H4 (cell line): ENCODE measurements at places on chromosomes 7 and 10. TPM values are rescaled to one million over a fixed set of nuclear protein-coding genes. Genes with fewer than 3 reads are reported as not detected.

AKR1C8 gene
- total RNA-seq = 0.08 and 0.12 TPM in 2 replicates

PTF1A gene
- total RNA-seq = not detected in 2 replicates

JCAD gene
- 4.1 and 5.2 TPM in 2 replicates for total RNA-seq

GRCh38 chr10:104002911-104003310 lies 36.0 kb downstream of the SLK start:
- no peak for DNase-seq

DNA sequence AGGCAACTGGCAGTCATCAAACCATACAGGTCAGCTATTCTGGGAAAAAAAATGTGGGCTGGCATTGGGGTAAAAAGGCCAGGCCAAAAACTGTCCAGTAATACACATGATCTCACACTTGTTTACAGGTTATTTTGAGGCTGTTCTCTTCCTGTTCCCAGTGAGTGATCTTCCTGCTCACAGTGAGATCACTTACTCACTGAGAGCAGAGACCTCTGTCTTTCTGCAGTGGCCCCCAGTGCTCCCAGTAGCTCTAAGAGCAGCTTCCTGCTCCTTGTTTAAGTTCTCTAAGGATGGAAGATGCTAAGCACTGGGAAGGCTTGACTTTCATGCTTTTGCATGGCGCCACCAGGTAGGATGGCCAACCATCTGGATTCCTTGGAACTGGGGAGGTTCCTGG lies 93.5 kb upstream of the KIAA1217 start:
- DNase-seq = no peak

GRCh38 chr7:139918480-139918879 lies 89.4 kb downstream of the TBXAS1 start:
- no peak for DNase-seq

DNA sequence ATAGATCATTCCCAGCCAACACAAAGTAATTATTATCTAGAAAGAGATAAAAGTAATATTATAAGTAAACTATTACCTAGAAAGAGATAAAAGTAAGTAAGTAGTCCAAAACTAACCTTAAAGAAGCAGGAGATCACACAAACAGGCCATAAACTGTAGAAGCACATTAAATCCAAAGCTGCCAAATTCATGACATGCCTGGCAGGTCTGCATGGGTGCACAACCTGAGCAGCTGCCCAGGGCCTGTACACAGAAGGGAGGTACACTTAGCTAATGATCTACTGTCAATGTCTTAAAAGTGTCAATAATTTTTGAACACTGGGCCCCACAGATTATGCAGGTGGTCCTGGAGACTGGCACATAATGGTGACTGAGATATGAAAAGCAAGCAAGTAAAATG lies 196.5 kb downstream of the GRM8 start:
- DNase-seq = no peak

SLC26A5 gene
- total RNA-seq = not detected in 2 replicates

GRCh38 chr10:123144697-123145541 lies 3.0 kb upstream of the HMX2 start:
- no peak for DNase-seq

- no peak for DNase-seq
Observed at GRCh38 chr10:88728107-88728763, 22.2 kb downstream of the LIPK start.

- no peak for DNase-seq
Observed at GRCh38 chr7:31074403-31075085, 22.4 kb downstream of the ADCYAP1R1 start.

DNA sequence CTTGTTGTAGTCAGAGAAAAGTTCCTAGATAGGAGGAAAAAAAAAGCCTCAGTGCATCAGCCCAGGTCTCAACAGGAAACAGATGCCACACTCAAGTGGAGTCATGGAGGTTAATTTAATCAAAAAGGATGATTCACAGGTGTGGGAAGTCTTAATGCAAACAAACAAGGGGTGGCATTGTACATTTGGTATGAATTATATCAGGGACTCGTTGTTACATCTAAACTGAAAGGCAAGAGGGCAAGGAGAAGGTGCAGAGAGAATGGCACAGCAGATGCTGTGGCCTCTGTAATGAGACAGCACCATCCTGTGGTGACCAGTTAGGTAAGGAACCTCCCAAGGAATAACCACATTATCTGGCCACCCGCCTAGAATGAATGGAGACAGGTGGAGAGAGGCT lies 133.7 kb downstream of the PTPRZ1 start:
- peak; percentile 53 for DNase-seq

DNA sequence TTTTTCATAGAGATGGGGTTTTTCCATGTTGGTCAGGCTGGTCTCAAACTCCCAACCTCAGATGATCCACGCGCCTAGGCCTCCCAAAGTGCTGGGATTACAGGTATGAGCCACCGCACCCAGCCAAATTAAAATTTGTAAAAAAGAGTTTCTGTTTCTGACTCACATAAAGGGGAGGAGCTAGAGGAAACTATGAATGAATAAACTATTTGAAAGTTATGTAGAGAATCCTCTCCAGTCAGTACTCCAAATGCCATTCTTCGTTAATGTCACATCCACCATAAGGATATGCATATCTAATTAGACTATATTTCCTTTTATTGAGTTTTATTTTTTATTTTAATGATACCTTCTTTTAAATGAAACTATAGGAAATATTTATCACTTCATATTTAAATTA lies 52.6 kb downstream of the MBL2 start:
- DNase-seq = no peak

GRCh38 chr10:126052171-126052570 lies 155.8 kb downstream of the FANK1 start:
- DNase-seq = no peak

C10orf53 gene
- not detected in 2 replicates for total RNA-seq

DNA sequence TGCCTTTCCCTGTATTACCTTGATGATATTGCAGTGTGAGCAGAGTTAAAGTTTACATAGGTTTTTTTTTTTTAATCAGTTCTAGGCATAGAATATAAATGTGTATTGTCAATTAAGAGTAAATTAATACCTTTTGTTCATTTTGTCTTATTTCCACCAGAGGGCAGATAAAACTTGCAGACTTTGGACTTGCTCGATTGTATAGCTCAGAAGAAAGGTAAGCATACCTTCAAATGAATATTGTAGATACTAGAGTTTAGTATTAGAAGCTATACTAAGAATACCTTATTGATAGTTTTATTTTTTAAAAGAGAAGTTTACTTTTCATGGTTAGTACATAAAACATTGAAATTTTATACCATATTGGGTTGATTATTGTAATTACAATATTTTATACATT lies 86.8 kb downstream of the MPLKIP start:
- DNase-seq = no peak

CCDC136 gene
- total RNA-seq = 5.0 and 5.2 TPM in 2 replicates

DNA sequence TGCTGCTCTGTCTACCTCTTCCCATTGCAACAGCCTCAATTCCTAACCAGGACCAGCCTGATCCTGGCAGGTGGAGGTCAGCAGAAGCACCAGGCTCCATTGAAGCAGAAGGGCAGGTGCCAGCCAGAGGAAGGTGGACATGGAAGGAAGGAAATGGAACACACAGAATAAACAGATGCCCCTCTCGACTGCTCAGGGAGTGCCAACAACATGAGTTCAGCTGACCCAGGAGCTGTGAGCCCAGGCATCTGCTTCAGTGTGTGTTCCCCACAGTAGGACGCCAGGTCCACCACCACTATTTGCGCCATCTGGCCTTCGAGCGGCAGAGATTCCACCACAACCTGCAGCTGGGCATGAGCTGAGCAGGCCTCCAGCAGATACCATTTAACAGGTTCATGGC lies 56.7 kb downstream of the GPAM start:
- DNase-seq = no peak

TMEM236 gene
- 0.04 TPM in 1 of 2 replicates, not detected in the other for total RNA-seq

- DNase-seq = no peak
Observed at GRCh38 chr7:115709664-115710063, 320.9 kb downstream of the TFEC start.

DNA sequence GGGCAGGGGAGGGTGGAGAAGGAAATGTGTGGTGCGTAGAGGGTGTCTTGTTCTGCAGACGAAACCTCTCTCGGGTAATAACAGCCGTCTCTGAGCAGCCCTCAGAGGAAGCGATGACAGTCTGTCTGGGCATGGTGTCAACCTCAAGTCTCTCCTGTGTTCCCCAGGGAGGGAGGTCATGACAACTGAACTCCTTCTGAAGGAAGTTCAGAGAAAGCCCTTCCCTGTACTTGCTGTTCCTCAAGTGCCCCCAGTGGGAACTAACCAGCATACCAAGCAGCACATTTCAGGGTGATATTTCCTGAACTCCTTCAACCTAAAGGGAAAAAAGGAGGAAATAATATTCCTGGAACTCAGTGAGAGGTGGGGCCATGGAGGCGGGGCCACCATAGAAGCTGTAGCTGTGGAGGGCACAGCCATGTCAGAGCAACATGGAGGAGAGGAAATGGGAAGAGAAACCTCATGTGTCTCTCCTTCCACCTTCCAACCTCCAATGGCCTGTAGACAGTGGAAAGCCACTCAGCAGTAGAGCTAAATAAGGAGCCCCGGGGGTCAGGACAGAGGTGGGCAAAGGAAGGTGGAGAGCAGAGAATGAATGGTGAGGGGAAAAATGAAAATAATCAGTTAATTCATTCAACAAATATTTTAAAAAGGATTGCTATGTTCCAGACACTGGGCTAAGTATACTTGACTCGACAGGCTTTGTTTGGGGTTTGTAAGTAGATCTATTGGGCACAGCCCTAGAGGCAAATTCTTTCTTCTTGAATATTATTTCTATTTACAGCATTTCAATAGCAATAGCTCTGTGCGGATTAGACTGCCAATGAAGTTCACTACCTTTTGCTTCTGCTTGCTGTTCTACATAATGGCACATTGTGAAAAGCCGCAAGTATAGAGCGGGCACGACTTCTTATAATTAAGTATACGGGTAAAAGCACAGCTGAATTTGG lies 61.0 kb upstream of the AOAH start:
- no peak for DNase-seq

TFR2 gene
- total RNA-seq = 0.25 TPM in 1 of 2 replicates, not detected in the other

PAOX gene
- total RNA-seq = not detected in 2 replicates

GRCh38 chr10:7942316-7942715 lies 112.2 kb upstream of the GATA3 start:
- DNase-seq = no peak

DNA sequence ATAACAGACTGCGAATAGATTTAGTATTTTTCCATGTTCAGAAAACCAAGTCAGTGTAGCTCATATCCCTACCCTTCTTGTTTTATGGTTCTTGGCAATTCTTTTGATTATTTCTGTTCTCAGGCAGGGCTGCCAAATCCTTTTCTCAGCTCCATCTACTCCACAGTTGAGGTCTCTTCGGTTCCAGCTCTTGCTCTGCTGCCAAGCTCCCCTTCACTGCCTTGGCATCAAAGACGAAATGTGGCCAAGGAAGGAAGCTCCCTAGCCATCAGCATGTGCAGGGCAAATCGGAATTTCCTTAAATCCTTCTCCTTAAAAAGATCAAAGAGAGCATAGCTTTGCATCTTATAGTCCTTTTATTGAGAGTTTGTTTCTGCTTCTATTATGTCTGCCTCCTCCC lies 116.4 kb upstream of the NOBOX start:
- no peak for DNase-seq

GRCh38 chr10:1600861-1601260 lies 136.5 kb downstream of the ADARB2 start:
- DNase-seq = no peak

DNA sequence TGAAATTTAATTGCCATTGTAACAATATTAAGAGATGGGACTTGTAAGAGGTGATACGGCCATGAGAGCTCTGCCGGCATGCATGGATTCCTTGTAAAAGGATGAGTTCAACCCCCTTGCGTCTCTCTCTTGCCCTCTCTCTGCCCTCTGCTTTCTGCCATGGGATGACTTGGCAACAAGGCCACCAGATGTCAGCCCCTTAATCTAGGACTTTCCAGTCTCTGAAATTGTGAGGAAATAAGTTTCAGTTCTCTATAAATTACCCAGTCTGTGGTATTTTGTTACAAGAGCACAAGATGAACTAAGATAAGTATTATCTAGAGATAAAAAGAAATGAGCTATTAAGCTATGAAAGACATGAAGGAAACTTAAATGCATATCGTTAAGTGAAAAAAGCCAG lies 145.7 kb upstream of the AHR start:
- no peak for DNase-seq

- no peak for DNase-seq
Observed at GRCh38 chr10:269440-270074, 134.3 kb downstream of the ZMYND11 start.

- DNase-seq = no peak
Observed at GRCh38 chr7:91660734-91661356, 219.7 kb downstream of the MTERF1 start.

TMEM196 gene
- total RNA-seq = not detected in 2 replicates

DNA sequence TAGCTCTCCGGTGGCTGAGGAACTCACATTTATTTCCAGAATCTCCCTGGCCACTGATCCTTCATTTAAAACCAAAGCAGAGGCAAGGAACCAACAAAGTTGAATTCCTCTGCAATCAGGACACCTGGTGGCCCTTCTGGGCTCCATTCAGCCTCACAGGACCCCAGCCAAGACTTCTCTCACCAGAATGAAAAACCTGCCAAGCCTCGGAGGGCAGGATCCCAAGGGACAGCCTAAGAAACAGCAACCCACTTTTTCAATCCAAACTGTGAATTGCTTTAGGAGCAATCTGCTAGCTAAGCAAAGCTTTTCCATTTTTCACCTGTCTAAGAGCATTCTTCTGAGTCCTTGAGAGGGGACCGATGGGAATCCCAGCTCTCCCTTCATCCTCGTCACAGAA lies 34.6 kb downstream of the OAT start:
- no peak for DNase-seq

- peak; percentile 91 for DNase-seq
Observed at GRCh38 chr10:101032637-101033224, 1.7 kb downstream of the SFXN3 start.

AUTS2 gene
- 4.1 and 4.7 TPM in 2 replicates for total RNA-seq

SUMF2 gene
- 206 and 255 TPM in 2 replicates for total RNA-seq

GRCh38 chr10:125472010-125472607 lies 210.9 kb downstream of the TEX36 start:
- DNase-seq = no peak

NUTM2E gene
- not detected in 2 replicates for total RNA-seq

C10orf90 gene
- total RNA-seq = 0.19 and 1.7 TPM in 2 replicates

DNA sequence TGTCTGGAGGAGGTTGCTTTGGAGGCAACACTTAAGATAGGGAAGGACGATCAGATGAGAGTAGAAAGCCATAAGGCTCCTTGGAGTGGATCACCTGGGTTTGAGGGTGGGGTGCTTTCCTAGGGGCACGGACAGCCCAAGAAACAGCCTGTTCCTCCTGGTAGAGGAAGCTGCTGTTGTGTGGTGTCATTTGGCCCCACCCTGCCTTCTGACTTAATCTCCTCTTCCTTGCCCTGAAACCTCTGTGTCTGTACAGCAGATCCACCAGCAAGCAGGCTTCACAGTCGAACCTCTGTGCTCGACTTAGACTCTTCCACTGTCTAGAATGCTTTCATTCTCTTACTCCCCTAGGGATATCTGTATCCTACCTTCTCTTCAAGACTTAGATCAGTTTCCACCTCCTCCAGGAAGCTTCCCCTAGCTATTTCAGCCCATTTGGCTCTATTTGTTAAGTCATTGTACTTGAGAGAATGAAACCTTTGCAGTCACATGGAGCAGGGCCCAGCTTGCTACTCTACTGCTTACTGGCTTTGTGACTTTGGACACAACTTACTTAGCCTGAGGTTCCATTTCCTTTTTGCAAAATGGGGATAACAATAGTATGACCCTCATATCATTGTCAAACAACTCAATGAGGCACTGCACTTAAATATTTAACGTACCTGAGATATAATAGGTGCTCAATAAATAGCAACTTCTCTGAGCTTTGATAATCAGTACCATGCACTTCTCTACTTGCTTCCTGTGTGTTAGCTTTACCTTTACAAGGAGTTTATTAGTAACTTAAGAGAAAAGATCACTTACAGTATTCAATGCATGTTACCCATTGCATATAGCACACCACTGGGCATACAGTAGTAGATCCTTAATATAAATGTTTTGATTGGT lies 5.0 kb downstream of the MXI1 start:
- DNase-seq = no peak

- no peak for DNase-seq
Observed at GRCh38 chr7:4190010-4190981, 491.8 kb upstream of the FOXK1 start.

AASS gene
- total RNA-seq = 18.4 and 18.7 TPM in 2 replicates
